ENCODE measurements at places on chromosomes 1 and 21.

- no peak for DNase-seq
Measured at GRCh38 chr1:104073463-104073902, 323.8 kb downstream of the AMY1C start.

DNA sequence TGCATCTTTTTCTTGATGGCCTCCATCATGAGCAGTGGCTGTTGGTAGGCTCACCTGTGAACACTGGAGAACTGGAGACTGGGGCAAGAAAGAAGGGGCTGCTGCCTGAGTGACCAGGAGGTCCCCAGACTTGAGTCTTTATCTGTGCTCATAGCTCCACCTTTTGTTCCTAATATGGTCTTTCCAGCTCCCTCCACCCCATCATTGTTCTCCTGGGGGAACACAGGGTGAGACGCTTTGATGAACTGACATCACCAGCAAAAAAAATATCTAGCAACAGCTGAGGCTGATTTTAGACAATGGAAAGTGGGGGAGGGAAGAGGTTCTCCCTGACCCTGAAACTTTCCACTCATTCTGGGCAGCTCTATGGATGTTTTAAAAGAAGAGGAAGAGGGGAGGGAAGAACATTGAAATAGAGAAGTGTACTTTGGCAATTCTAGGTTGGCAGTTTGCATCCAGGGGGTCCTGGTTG lies at the start of gene TPM3:
TSS of gene TPM3 (minus strand) at position 111 of the 472 bp plus-strand sequence. CDS start at position 29, 82 bp downstream.
- no peak for DNase-seq

DNA sequence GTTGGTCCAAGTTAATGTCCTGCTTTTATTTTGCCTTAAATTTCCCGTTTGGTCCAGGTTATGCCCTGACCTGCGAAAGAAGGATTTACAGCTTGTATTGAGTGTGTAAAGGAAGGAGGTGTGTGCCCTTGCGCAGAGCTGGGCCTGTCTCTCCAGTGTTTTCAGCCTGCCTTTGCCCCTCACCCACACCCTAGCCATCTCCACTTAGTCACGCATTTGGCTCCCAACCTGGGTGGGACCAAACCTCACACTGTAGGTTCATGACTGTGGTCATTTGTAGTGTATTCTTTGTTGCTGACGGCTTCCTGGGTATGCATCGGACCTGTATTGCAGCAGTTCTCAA lies 572 bp upstream of the SRSF10 start:
- peak; percentile 79 for DNase-seq

GRCh38 chr1:67332653-67333529 lies 25.2 kb downstream of the IL12RB2 start:
- DNase-seq = no peak

DNA sequence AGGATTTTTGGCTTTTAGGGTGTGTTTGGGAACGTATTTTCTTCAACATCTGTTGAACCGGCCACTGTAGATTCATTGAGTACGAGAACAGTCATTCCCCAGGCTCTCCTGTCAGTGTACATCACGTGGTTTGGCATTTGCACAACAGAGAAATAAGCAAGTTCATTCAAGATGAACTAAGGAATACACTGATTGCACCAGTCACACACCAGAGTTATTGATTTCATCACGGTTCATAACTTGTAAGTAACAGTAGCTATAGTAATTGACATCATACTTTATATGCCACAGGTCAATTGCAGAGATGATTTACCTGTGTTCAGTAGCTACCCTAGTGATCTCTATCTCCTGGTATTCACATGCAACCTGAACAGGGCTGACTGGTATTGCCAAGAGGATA lies 90.7 kb upstream of the ETS2 start:
- no peak for DNase-seq

GRCh38 chr1:153547560-153548551 lies 1.2 kb downstream of the S100A3 start:
- peak; percentile 77 for DNase-seq

DNA sequence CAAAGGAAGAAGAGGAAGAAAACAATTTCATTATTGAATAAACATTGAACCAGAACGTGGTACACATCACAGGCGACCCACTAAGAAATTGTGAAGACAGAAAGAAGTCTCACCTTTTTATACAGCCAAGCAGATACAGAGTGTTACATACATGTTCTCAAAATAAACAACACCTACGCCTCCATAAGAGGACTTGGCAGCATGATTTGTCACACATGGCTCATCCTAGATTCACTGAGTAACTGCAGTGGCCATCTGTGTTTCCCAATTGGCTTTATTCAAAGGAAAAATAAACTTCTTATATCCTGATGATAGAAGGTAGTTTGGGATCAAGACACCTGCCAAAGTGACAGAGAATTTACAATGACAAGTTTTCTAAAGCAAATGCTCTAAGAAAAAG lies 7.6 kb upstream of the KRTAP19-8 start:
- DNase-seq = no peak

GRCh38 chr1:33130297-33130696 lies 49.3 kb downstream of the AZIN2 start:
- no peak for DNase-seq

DNA sequence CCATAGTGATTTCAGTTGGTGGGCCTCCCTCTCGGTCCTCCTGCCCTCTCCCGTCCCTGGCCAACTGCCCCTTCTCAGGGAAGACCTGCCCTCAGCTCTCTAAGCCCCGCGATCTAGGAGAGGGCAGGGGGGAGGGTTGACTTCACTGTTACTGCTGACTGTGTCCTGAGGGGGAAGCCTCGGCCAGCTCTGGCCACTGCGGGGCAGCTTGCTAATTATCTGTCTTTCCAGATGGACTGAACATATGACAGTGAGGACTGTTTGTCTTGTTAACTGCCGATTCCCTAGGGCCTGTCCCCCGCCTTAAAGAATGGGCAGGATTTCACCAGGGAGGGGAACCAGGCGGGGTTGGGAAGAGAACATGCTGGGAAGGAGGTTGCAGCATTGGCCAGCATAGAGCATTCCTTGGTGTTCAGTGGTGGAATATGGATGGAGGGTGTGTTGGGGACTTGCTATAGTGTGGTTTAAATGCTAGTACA lies 22.9 kb downstream of the NIPAL3 start:
- DNase-seq = no peak

GRCh38 chr1:8325771-8326170 lies 7.9 kb downstream of the SLC45A1 start:
- DNase-seq = no peak

DNA sequence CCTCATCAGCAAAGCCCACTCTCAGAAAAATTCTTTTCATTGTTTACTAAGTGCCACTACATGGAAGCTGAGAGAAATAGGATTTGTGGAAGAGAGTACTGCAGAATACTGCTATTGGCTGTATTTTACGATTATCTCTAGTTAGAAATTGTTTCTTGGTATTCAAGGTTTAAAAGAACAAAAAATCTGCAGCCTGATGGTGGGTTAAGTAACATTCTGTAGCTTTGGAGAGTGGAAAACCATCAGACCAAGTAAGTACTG lies 27.3 kb downstream of the PTTG1IP start:
- no peak for DNase-seq

DNA sequence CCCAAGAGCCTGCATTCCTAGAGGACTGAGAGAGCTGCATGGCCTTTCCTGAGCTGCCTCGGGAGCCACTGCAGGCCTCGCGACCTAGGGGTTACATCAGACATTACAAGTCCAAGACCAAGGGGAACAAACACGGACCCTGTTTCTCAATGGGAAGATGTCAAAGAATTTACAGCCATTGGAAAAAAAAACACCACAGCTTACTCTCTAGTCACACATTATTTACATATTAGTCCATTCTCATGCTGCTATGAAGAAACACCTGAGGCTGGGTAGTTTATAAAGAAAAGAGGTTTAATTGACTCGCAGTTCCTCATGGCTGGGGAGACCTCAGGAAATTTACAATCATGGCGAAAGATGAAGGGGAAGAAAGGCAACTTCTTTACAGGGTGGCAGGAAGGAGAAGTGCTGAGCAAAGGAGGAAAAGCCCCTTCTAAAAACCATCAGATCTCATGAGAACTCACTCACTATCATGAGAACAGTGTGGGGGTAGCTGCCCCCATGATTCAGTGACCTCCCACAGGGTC lies 8.4 kb upstream of the PRMT2 start:
- no peak for DNase-seq

- no peak for DNase-seq
Measured at GRCh38 chr1:67290236-67290635, 17.4 kb upstream of the IL12RB2 start.

- no peak for DNase-seq
Measured at GRCh38 chr1:201898992-201899391, 10.3 kb downstream of the SHISA4 start.

DNA sequence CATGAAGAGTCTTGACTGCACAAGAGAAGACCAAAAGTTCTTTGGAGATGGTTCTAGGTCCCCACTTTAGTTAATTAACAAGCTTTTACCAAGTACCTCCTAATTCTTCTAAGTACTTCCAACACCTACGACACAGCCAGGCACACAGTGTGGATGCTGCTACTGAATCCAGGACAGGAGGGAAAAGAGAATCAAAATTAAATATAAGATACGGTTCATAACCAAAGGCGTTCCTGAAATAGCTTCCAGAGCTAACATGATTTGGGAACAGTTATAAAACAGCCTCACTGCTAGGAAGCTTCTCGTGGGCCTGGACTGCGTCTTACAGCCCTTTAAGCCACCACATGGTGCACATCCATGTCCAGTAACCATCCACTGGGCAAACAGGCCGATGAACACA lies 75.0 kb downstream of the CD34 start:
- DNase-seq = no peak

GRCh38 chr1:213244664-213245091 lies 193.6 kb downstream of the RPS6KC1 start:
- DNase-seq = peak; percentile 71

DNA sequence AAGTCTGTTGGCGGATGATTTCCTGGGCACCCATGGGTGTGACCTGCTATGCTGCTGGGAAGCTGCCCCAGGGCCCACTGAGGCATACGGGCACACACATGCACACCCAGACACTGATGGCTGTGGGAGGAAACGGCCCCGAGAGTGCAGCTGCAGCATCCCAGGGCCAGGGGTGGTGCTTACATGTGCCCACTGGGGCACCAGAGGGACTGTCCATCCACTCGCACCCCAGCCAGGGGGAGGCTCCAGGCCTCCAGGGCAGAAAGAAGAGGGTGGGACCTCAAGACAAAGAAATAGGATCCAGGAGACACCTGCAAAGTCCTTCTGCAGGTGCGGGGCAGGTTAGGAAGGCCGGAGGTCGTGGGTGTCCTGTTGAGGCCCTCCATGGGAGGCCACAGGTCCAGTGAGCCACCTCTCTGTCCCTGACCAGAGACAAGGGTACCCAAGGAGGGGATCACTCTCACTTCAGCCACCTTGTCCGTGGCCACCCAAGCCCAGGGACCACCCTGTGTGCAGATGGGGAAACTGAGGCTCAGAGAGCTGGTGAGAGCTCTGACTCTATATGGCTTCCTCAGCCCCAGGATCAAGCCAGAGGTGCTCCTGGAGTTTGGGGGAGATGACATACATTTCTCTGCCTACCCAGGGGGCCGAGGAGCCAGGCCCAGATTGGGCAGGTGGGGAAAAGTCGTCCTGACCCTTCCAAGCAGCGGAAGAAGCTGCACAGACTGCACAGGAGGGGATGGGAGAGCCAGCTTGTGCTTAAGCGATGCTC lies 57.1 kb downstream of the WNT9A start:
- no peak for DNase-seq

GRCh38 chr1:65756616-65757015 lies 36.1 kb upstream of the PDE4B start:
- no peak for DNase-seq

- no peak for DNase-seq
Measured at GRCh38 chr1:5971471-5972197, 20.6 kb downstream of the NPHP4 start.

DNA sequence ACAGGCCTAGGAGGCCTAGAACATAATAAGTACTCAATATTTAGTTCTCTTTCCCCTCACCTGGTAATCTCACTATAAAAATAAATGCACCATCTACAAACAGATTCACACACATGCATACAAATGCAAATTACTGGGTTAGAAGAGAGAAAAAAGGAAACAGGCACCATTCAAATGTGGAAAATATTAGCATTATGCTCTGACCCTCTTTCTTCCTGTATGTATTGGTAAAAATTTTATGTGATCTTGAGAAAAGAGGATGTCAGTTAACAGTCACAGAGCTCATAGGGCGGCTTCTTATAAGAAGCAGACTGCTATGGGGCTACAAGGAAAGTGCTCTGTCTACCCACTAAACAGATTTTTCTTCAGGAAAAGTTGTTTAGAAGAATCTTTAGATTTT lies 565.4 kb downstream of the LMO4 start:
- no peak for DNase-seq

GRCh38 chr21:28543975-28544374 lies 448.7 kb downstream of the LTN1 start:
- no peak for DNase-seq

DNA sequence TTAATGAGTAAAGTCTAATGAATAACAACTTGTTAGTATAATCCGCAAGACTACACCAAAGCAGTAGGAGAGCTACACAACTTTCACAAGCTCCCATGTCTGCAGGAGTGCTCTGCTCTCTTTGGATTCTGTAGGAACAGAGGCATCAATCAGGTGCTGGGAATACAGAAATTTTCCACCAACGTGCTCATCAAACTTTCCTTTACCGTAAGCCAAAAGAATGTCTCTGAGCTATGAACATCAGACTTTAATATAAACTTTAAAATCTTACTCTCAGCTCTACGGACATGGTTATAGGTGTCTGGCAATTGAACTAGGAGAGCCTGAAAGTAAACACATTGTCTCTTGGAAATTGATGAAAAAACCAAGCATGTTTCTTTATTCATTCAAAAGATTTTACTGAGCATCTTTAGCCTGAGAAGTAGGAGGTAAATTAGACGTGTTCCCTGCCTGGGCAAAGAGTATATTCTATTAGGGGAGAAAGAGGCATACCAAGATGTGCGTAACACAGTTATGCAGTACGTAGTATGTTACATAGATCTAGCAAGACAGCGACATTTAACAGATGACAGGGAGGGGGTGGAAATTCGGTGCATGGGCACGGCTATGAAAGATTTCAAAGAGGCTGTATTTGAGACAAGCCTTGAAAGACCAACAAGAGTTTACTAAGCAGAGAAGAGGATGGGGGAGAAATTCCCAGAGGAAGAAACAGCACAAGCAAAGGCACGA lies 85.2 kb downstream of the TM2D1 start:
- no peak for DNase-seq

DNA sequence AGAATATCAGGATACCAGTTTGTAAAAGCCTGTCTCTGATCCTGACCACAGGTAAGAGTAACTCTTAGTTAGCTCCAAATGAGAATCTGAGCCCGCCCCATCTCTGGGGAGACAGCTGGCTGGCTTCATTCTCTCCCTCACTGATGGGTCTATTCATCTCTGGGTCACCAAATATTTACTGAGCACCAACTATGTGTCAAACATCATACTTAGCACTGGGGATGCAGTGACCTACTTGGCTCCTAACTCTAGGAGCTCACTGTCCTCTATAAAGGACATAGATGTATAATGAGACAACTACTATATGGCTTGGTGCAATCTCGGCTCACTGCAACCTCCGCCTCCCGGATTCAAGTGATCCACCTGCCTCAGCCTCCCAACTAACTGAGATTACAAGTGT lies 29.8 kb upstream of the BCL10 start:
- DNase-seq = no peak

GRCh38 chr1:107140703-107141490 lies at the start of gene NTNG1:
Gene NTNG1 (plus strand): TSS chr1:107141039.
- peak; percentile 7 for DNase-seq

- no peak for DNase-seq
Measured at GRCh38 chr1:95451904-95452303, 217.9 kb downstream of the RWDD3 start.

All from erythroblast (primary cell).